Right forelimb (tissue), 1 donor: ENCODE measurements at places on chromosomes 2 and 18.

DNA sequence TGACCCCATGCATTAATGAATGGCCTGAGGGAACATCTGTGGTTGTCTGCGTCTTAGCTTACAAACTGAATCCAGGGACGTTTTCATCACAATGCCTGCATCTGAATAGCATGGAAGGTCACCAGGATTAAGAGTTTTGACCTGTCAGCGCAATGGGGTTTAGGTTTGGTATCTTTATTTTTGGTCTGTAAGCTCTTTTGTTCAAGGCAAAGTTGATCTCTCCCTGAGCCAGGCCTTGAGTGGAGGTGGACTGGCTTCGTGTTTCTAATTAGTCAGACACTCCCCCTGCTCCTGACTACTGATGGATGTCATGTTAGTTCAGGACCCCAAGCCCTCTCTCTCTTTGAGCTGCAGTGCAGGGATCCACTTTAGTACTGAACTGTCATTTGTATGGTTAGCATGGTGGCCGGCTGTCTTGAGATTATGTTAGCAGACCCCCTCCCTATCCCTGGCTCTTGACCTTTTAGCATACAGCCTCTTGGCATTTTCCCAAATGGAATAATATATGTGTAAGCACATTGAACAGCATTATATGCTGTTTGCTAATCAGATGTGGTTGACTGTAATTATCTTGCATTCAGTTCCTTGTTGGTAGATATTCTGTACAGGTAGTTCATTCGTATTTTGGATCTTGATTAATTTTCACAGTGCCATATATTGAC lies 59.2 kb downstream of the LYPD6 start:
- no peak for DNase-seq

- DNase-seq = no peak
These were observed 354.2 kb downstream of the FBXO15 start for GRCh38 chr18:73793386-73793785.

- no peak for DNase-seq
These were observed 279.2 kb downstream of the ALPK2 start for GRCh38 chr18:58349650-58350049.

GRCh38 chr2:10003206-10004125 lies 39.9 kb upstream of the KLF11 start:
- DNase-seq = no peak

DNA sequence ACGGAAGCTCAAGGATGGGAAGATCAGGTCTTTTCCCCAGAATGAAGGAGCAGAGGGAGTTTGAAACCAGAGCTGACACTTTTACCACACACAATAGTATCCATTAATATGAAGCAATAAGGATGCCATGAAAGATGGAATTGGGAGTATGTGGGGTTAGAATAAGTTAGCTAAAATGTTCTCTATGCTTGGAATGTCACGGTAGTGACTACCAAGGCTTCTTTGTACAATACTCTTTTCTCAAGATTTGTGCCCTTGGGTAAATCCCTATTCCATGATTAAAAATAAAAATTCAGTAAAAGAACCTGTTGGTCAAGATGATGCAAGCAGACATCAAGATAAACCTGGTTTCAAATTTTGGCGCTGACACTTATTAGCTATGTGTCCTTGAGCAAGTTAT lies 75.0 kb downstream of the NRXN1 start:
- no peak for DNase-seq

GRCh38 chr2:197516393-197516761 lies 511 bp downstream of the MOB4 start:
- DNase-seq = no peak

- DNase-seq = peak; percentile 71
These were observed 27.1 kb upstream of the ICOS start for GRCh38 chr2:203909261-203909967.

DNA sequence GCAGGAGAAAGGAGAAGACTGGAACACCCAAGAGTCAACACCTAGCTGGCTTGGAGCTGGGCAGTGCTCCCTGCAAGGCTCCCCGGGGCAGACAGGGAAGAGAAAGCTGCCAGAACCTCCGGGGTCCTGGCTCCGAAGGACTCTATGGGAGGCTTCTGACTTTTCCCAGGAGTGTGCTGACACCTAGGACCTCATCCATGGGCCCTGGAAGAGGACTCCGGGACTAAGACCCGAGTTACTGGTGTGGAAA lies 37.8 kb upstream of the ATP6V1B1 start:
- no peak for DNase-seq

DNA sequence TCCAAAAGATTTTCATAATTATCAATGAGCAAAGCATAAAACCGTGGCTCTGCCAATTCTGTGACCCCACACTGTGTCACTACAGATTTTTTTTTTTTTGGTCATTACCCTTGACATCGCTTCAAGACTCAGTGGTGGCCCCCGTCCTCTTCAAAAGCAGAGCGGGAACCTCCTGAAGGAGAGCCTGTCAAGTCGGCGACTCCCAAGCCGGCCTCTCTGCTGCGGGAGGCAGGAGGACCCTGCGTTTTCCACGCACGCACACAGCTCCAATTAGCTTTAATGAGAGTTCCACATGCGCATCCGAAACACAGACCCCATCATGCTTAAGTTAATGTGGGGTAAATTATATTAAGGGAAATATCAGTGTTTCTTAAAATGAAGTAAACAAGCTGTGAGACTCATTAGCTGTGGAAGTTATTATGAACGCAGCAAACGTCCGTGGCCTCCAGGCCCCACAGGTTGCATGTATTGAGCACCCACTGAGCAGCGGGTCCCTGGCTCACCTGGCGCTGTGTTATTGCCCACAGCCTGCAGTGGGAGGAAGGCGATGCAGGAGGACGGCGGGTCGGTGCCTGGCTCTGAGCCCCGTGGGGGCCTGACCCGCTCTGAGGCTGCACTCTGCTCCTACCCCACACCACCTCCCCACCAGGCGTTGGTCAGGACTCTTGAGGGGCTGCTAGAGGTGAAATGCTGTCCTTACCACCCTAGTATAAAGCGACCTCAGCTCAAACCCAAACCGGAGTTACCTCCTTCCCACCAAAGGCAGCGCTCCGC lies 181.0 kb upstream of the SALL3 start:
- no peak for DNase-seq

DNA sequence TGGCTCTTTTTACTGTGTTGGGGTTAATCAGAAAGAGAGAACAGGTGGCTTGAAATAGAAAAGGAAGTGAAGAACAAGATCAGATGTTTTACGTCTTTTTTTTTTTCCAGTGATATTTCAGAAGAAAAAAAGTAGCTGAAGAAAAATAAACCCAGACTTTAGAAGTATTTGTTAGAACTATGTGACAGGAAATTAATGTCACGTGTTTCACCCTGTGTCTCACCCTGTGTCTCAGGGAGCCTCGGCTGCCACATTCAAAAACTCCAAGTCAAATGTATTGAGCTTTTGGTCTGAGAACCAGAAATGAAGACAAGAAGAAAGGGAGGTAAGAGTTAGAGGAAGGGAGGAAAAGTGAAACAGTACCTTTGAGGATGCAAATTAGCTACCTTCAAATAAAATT lies 38.0 kb downstream of the AKAIN1 start:
- no peak for DNase-seq

- DNase-seq = no peak
These were observed 37.3 kb downstream of the ST3GAL5 start for GRCh38 chr2:85851253-85852151.

- no peak for DNase-seq
These were observed 72.9 kb upstream of the MYCN start for GRCh38 chr2:15867194-15868171.

DNA sequence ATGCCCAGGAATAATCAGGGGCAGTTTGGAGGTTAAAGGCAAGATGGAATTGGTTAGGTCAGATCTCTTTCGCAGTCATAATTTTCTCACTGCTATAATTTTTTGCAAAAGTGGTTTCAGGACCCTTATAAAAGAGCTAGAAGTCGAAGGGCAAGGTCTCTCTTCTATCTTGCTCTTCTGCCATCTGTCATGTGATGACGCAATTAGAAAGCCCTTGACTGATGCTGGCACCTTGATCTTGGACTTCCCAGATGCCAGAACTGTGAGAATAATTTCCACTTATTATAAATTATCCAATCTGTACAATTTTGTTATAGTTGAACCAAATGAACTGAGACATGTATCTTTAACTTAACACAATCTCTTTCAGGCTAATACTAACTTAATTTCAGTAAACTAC lies 6.3 kb upstream of the RALBP1 start:
- DNase-seq = no peak

GRCh38 chr2:145289946-145290345 lies 770.0 kb upstream of the ZEB2 start:
- DNase-seq = no peak

DNA sequence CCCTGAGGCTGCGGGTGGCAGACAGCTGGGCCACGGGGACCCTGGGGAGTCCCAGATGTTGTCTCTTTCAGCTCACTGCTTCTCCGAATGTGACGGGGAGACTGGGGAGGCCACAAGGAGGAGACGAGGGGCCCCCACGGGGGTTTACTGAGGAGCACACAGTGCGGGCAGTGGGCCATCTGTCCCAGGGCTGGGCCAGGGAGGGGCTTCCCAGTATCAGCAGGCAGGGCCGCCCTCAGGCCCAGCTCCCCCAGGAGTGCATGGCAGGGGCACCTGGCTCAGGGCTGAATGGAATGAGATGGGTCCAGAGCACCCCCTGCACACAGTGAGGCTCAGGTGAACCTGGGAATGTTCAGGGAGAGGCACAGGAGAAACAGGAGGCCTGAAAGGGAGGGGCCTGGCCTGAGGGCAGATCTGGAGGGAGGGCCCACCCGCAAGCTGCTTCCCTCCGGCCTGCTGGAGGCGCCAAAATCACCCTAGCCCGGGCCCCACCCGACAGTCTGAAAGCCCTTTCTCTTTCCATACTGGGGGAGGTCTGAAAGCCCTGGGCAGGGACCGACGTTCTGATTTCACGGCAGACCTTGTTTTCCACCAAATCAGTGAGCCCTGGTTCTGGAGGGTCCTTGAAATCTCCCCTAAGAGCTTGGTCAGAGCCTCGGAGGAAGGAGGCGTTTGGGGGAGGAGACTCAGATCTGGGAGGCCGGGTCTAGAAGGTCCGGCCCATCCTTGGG lies 35.5 kb upstream of the PTMA start:
- DNase-seq = no peak

DNA sequence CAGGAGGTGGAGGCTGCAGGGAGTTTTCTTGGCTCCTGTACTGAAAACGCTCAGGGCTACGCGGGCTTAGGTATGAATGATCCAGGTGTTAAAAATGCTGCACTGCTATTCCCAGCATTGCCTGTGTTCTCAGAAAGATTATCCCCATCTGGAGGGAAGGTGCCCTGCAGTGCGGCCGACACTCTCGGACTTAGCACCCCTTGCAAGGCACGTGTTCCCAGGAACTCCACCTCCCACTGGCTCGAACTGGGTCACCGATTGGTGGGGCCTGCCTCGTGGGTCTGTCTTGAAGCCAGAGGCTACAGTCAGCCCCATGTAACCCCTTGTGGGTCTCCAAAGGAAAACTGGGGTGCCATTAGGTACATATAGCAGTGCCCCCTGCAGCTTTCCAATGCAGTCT lies 25.7 kb downstream of the ANO7 start:
- no peak for DNase-seq

GRCh38 chr18:44246001-44246400 lies 434.7 kb upstream of the SETBP1 start:
- DNase-seq = no peak

- DNase-seq = no peak
These were observed 20.4 kb downstream of the VRK2 start for GRCh38 chr2:58067001-58067400.

- DNase-seq = peak; percentile 34
These were observed 16.3 kb downstream of the CROCC2 start for GRCh38 chr2:240922245-240922981.

GRCh38 chr18:11149441-11150270 lies at the start of gene PIEZO2:
Gene PIEZO2, minus strand, starts transcription at chr18:11149569. Its CDS starts 981 bp downstream, at chr18:11148588.
- DNase-seq = peak; percentile 89
